Memory B cell (primary cell): ENCODE measurements at places on chromosomes 5 and 9.

DNA sequence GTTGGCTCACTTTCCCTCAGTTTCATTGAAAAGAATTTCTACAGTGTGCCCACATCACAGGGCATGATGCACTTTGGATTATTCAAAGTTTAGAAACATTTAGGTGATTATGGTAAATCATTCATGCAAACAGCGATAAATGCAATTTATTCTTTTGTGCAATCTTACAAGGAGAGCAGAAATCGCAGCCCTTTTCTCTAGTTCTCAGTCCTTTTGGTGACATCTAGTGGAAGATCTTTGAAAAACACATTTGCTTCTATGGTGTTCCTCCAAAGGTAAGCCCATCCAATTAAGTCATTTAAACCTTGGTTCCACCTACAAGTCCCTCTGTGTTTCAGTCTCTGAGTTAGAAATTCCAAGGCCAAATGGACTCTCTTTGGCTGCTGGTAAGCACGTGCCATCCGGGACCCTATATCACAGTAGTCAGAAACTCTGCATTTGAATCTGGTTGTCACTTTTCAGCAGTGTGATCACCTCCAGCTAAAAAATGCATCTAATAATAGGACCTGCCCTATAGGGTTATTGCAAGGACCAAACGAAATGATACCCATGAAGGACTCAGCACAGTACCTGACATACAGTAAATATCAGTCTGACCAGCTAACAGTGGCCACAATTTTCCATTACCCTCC lies 66.4 kb downstream of the MACROH2A1 start:
- DNase-seq, result no peak
- no peak overlapping the region for H3K27ac ChIP-seq
- no peak overlapping the region for H3K4me3 ChIP-seq
- peaks cover 19% of the 10 kb centered on the region for H3K36me3 ChIP-seq
- H3K4me1 ChIP-seq, result no peaks in the 10 kb centered on the region

- H3K36me3 ChIP-seq, result no peaks in the 10 kb centered on the region
- H3K4me3 ChIP-seq, result no peak overlapping the region
- no peaks in the 10 kb centered on the region for H3K4me1 ChIP-seq
- no peak for DNase-seq
These were observed 96.7 kb upstream of the RETREG1 start for GRCh38 chr5:16713386-16713928.

DNA sequence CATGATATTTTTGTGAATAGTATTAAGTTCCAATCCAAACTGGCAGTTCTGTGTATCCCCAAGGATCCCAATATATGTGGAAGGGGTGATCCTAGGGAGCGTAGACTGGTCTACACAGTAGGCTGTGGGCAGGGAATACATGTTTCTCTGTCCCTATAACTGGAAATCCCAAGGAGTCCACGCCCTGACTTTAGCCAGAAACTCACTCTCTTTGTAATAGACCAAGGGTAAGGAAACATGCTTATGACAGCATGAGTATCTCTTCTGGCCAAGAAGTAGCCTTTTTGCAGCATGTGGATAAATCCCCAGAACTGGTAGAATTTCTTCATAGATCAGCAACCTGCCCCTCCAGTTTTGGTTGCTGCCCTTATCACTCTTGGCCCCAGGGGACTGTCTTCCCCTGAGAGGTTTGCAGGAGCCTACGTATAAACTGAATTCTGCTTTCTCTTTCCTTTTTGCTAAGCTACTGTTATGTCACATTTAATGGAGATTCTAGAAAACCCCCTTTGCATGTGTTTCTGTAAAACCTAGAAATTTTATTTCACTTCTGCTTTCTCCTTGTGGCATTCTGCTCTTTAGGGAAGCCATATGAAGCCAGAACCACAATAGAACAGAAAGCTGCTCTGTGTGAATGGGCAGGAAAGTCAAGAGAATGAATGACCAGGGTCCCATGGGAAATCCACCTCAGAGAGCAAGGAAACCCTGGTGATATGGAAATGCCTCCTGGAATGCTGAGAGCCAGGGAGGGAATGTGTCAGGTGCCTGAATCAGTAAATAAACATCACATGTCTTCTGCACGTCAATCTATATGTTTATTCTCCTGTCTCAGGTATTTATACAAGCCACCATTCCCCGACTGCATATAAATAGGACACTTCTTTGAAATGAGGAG lies 3.5 kb downstream of the IFNA2 start:
- peaks cover 16% of the 10 kb centered on the region for H3K4me1 ChIP-seq
- H3K36me3 ChIP-seq, result no peaks in the 10 kb centered on the region
- peaks cover 5% of the 10 kb centered on the region for H3K27me3 ChIP-seq
- DNase-seq, result peak; percentile 65

DNA sequence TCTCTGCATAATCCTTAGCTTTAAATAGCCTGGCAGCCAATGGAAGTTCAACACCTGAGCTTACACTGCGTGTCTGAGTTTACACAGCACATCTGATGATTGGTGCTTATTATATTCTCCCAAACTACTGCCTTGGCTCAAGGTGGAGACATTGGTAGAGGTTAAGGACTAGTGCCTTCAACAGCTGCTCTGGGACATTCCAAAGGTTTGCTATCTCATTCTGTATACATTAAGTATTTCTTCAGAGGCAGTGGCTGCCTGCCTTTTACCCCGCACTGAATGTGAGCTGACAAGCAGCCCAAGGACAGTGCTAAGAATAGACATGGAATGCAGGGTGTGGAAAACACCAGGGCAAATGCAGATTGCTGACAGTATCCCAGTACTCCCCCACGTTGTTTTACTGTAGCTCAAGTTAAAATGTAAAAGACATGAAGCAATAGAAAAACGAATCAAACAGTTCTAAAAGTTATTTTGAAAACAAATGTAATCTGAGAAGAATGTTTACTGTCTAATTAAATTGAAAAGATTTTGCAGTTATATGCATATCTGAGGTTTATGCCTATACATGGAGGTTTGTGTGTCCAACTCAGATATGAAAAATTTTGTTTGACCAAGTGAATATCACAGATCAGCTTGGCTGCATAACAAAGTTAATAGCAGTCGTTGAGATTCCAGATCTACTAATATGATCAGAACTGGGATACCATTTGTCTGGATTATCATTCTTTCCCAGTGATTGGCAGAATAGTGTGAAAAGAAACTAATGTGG lies 1.8 kb downstream of the HSPB3 start:
- no peaks in the 10 kb centered on the region for H3K4me1 ChIP-seq
- no peak overlapping the region for H3K27ac ChIP-seq
- H3K4me3 ChIP-seq, result no peak overlapping the region
- no peak for DNase-seq

DNA sequence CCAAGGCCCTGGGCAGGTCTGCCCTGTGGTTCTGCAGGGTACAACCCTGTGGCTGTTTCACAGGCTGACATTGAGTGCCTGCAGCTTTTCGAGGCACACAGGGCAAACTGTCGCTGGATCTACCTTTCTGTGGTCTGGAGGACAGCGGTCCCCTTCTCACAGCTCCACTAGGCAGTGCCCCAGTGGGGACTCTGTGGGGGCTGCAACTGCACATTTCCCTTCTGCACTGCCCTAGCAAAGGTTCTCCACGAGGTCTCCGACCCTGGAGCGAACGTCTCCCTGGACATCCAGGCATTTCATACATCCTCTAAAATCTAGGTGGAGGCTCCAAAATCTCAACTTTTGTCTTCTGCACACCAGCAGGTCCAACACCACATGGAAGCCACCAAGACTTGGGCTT lies 1645.2 kb upstream of the CDH6 start:
- H3K27ac ChIP-seq, result no peak overlapping the region
- H3K36me3 ChIP-seq, result no peaks in the 10 kb centered on the region
- DNase-seq, result no peak
- H3K4me3 ChIP-seq, result no peak overlapping the region

DNA sequence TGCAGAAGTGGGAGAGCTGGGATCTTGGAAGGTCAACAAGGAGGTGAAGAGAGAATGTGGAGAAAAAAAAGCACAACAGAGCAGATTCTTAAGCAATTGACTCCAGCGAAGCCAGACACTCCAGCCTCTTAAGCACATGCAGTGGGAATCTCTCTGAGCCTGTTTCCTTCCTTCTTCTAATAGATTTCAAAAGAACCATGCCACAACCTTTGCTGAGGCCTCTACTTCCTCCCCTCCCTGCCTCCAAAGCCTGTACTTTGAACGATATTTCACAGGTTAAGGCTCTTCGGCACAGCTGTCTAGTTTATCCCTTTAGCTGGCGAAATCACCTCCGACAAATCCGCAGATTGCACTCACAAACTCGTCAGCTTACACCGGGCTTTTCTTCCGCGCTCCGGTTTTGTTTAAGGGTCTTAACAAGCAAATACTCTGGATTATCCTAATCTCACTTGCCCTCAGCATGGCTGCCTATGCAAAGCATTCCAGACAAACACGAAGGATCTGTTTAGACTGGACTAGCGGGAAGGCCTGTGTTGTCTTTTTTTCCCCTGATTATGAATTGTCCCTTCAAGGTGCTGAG lies 211.6 kb upstream of the PANK3 start:
- no peaks in the 10 kb centered on the region for H3K36me3 ChIP-seq
- H3K27me3 ChIP-seq, result peaks cover 1% of the 10 kb centered on the region
- no peak overlapping the region for H3K27ac ChIP-seq
- no peaks in the 10 kb centered on the region for H3K4me1 ChIP-seq
- DNase-seq, result no peak

DNA sequence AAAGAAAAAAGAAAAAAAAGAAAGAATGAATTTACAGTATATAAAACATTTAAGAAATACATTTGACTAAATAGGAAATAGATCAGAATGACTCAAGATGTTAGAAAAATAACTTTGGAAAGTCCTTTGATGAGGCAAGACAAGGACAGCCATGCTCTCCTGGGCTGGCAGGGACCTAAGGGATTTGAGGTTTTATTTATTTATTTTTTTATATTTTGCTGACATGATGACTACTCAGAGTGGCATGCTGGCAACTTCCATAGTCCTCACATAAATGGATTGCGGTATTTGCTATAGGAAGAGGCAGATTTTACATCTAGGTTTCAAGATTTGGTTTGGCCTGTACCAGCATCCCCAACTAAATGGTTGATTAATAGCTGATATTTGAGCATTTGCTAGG lies 17.7 kb downstream of the SLC28A3 start:
- H3K27ac ChIP-seq, result no peak overlapping the region
- no peak overlapping the region for H3K4me3 ChIP-seq
- peaks cover 6% of the 10 kb centered on the region for H3K27me3 ChIP-seq
- peaks cover under 1% of the 10 kb centered on the region for H3K36me3 ChIP-seq
- H3K4me1 ChIP-seq, result no peaks in the 10 kb centered on the region
- no peak for DNase-seq

DNA sequence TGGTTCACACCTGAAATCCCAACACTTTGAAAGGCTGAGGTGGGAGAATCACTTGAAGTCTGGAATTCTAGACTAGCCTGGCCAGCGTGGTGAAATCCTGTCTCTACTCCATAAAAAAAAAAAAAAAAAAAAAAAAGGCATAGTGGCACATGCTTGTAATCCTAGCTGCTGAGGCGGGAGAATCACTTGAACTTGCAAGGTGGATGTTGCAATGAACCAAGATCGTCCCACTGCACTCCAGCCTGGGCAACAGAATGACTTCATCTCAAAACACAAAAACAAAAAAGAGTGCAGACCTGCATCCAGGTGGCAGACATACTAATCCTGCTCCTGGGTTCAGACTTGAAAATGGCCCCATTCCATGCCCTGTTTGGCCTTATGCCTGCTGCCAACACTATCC lies 21.8 kb upstream of the ADAMTS19 start:
- no peaks in the 10 kb centered on the region for H3K27me3 ChIP-seq
- no peak for DNase-seq
- H3K36me3 ChIP-seq, result no peaks in the 10 kb centered on the region
- no peak overlapping the region for H3K27ac ChIP-seq
- no peaks in the 10 kb centered on the region for H3K4me1 ChIP-seq
- H3K4me3 ChIP-seq, result no peak overlapping the region

DNA sequence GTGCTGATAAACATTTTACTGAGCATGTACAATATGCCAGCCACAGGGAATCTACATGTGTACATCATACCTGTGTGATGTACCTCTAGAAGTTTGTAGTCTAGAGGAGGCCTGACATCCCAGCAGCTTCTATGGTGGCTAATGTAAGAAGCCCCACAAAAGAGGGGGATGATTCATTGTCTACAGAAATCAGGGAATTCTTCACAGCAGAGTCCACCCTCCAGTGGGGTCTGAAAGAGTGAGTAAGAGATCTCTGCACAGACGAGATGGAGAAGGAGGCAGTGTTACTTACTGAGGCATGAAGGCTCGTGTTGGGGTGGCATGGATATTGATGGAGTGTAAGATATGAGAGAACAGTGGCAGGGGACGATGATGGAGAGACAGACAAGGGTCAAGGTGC lies 103.0 kb downstream of the NTRK2 start:
- no peak overlapping the region for H3K27ac ChIP-seq
- no peak for DNase-seq
- H3K36me3 ChIP-seq, result no peaks in the 10 kb centered on the region
- no peak overlapping the region for H3K4me3 ChIP-seq
- H3K4me1 ChIP-seq, result no peaks in the 10 kb centered on the region

DNA sequence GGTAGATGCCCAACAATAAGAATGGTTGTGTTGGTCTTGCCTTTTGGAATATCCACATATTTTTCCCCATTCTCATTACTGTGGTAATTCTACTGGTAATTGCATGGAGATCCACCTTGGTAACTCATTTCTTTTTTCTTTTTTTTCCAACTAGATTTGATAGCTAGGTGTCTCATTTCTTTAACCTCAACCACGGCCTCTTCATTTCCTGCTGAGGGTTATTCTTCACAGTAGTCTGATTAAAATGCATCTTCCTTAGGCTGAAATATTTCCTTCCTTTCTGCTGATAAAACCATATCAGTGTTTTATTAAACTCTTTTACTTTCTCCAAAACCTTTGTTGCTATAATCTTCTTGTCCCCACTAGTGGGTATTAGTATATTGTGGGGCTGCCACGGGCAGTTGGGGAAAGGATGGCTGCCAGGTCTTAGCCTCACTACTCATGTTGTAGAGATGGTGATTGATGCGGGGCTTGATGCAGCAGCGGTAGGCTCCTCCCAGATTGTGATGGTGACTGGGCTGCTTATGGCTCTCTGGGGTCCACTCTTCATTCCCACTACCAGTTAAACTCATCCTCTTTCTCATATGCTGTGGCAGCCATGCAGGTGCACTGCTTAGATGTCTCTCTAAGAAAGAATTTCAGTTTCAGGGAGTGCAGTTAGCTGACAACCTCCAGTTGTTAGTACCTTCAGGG lies 35.9 kb downstream of the KIF2A start:
- no peak overlapping the region for H3K4me3 ChIP-seq
- peak overlapping the region; percentile 59 for H3K27ac ChIP-seq
- no peak for DNase-seq
- H3K4me1 ChIP-seq, result peaks cover 36% of the 10 kb centered on the region
- H3K36me3 ChIP-seq, result peaks cover 5% of the 10 kb centered on the region
- H3K27me3 ChIP-seq, result no peaks in the 10 kb centered on the region

DNA sequence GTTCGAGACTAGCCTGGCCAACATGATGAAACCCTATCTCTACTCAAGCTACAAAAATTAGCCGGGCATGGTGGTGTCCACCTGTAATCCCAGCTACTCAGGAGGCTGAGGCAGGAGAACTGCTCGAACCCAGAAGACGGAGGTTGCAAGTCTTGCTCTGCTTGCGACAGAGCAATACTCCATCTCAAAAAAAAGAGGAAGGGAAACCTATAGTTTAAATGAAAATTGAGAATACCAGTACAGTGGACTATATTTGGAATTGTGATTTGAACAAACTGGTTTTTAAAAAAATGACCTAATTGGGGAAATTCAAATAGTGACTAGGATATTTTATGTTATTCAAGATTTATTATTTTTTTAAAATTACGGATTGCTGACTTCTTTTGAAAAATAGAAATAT lies 33.2 kb downstream of the DIAPH1 start:
- peaks cover 18% of the 10 kb centered on the region for H3K4me1 ChIP-seq
- no peaks in the 10 kb centered on the region for H3K27me3 ChIP-seq
- peaks cover 34% of the 10 kb centered on the region for H3K36me3 ChIP-seq
- no peak overlapping the region for H3K4me3 ChIP-seq
- DNase-seq, result no peak

- H3K27ac ChIP-seq, result no peak overlapping the region
- H3K36me3 ChIP-seq, result no peaks in the 10 kb centered on the region
- no peaks in the 10 kb centered on the region for H3K27me3 ChIP-seq
These were observed 78.1 kb downstream of the CFAP95 start for GRCh38 chr9:69898714-69899209.
